Stimulated activated CD4-positive, alpha-beta T cell treated with anti-CD3 and anti-CD28 coated beads, Interleukin-2, amount 100 ng/mL, for 24 hours (primary cell): ENCODE measurements at places on chromosomes 2 and 18.

- no peak for DNase-seq
Observed at GRCh38 chr2:60821587-60822302, 59.6 kb upstream of the REL start.

GRCh38 chr2:48438266-48438665 lies 91.7 kb upstream of the STON1 start:
- DNase-seq = no peak

GRCh38 chr2:237152361-237152760 lies 66.7 kb downstream of the COPS8 start:
- no peak for DNase-seq

DNA sequence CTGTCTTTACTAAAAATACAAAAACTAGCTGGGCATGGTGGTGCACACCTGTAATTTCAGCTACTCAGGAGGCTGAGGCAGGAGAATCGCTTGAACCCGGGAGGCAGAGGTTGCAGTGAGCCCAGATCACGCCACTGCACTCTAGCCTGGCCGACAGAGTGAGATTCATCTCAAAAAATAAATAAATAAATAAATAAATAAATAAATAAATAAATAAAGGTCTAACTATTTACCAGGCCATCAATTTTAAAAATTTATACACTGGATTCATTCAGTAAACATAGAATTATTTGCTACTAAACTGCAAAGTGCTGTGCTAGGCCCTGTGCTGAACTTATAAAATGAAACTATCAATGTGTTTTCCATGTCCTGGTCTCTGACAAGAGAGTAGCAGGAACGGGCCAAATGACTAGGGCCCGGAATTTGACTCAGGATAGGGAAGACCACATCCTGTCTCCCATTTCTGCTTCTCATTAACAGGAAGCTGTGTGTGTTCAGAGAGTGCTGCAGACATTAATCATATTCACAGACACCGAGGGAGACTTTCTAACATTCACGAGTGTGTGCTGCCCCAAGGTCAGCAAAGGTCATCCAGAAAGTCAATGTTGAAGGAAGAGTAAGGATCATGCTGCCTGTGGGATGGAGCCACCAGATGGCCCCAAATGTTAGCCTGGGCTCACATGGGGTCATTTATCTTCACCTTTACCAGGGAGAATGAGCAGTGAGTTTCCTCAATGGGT lies 95.8 kb downstream of the SPP2 start:
- no peak for DNase-seq

- no peak for DNase-seq
Observed at GRCh38 chr2:179932786-179933185, 71.4 kb upstream of the ZNF385B start.

DNA sequence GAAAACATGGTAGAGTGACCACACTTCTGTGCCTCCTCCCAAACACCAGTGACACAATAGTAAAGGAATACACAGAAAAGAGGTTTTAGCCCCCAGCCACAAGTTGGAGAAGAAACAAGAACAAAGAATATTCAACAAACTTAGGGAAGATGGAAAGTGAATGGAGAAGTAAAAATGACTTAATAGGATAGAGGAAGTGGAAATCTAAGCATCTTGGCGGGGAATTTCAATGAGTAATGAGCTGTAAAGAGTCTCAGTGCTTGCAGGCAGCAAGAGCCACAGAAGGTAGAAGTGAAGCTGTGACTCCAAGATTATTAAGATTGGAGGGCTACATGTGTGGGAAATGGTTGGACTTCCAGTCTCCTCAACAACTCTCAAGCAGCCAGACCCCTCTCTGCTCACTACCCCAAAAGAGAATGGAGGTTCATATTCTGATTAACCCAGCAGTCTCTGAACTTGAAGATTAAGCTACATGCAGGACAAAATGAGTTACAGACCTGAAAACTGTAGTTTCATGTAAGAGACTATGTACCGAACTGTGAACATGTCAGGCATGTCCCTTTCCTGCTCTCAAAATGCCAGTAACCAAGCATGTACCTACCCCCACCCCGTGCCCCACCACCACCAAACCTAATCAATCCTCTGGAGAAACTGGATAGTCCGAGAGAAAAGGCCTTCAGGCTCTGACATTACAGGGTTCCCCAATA lies 16.9 kb upstream of the HNRNPLL start:
- DNase-seq = no peak

GRCh38 chr2:188601927-188602326 lies 310.3 kb downstream of the GULP1 start:
- no peak for DNase-seq

DNA sequence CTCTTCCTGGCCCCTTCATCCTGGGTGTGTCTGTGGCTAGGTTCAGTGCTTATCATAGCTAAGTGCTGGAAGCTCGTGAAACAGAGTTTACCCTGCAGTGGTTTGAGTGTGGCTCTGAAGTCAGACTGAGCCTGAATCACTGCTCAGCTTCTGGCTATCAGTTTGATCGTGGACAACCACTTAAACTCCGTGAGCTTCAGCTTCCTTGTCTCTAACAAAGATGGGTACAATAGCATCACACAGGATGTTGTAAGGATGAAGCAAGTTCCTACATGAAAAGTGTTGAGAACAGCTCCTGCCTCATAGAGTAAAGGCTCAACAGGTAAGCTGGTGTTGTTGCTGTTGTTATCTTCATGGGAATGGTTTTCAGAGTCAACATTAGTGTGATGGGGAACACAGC lies 210.3 kb downstream of the CLIP4 start:
- no peak for DNase-seq

DNA sequence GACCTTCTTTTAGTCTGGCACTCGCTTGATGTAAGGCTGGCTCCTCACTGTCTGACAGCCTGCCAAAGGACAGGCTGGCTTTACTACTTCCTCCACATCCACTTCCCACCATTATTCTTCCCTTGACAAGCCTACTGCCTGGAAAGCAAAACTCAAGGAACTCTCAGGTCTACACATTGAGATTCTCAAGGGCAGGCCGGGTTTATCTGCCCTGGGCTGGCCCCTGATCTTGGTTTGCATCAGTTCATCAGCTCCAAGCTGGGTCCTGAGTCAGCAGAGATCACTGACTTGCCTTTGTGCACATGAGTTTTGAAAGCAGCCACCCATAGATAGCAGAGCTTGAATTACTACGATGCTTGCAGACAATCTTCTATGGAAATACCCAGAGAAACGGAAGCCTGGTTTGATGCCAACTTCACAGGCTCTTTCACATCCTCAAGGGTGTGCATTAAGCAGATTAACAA lies 53.9 kb downstream of the KCTD18 start:
- DNase-seq = peak; percentile 22

- no peak for DNase-seq
Observed at GRCh38 chr2:72129681-72130340, 17.9 kb downstream of the CYP26B1 start.

- DNase-seq = no peak
Observed at GRCh38 chr2:50374711-50375110, 657.2 kb downstream of the NRXN1 start.

DNA sequence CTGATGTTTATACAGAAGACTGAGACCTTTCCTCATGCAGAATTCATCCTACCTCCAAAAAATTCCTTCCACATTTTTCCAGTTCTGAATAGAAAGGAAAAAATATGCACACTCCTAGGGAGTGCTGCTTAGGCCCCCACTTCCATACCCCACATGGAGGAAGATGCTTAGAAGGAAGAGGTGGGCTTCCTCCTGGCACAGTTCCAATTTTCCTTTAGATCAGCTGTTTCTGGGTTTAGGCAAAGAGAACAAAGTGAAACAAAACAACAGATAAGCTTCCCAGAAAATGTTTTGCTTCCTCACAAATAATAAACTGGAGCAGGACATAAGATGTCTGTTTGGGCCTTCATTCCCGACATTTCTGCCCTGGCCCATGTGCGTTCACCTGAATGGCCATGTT lies 172.6 kb downstream of the PRPF40A start:
- no peak for DNase-seq

GRCh38 chr2:110713513-110714362 lies 18.6 kb upstream of the ACOXL start:
- no peak for DNase-seq

DNA sequence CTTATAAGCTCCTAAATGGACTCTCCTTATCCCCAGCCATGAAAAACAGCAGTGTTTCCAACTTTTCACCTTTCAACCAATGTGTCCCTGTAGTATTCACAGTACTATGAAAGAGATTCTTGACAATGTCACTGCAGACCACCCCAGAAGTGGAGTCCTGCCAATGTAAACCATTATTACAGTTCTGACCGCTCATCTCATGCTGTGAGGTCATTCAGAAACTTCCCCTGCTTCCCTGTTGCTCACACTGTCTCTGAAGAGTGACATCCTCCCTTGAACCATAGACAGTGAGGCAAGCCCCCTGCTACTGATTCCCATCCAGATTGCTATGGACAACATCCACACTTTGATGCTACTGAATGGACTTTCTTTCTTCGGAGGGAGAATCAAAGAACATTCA lies 1523.7 kb upstream of the ACVR2A start:
- DNase-seq = no peak

- no peak for DNase-seq
Observed at GRCh38 chr2:46655551-46656436, 176.4 kb downstream of the TMEM247 start.

- DNase-seq = no peak
Observed at GRCh38 chr18:12895626-12896025, 11.6 kb upstream of the PTPN2 start.

GRCh38 chr2:232793271-232793670 lies 16.9 kb upstream of the KCNJ13 start:
- no peak for DNase-seq

DNA sequence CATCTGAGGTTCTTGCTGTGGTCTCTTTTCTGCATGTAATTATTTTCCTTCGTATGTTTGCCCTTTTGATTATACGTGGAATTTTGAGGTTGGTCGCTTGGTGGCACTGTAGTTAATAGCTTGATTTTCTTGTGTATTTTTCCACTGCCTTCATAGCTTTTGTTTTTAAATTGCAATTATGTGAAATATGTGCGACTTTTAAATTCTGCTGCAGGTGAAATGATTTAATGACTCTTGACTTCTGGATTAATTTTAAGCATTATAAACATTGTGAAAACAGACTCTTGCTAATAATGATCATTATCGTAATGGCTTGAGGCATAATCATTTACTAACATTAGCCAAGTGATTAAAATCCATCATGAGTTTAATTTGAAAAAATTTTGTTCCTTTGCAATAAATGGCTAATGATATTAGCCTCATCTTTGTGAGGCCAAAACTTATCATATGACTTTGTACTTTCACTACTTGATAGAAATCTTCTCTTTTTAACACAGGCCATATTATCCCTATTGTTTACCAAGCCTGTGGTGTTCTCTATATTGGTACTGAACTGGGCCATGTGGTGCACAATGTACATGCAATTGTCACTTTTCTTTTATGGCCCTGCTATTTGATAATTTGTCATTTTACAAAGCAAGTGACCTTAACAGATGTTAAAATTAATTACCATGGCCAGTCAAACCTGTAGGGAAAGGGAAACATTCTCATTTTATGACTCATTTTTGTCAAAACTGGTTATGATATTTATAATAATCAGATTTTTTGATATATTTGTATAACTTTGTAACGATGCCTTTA lies 62.8 kb upstream of the NEUROD1 start:
- DNase-seq = peak; percentile 34

DNA sequence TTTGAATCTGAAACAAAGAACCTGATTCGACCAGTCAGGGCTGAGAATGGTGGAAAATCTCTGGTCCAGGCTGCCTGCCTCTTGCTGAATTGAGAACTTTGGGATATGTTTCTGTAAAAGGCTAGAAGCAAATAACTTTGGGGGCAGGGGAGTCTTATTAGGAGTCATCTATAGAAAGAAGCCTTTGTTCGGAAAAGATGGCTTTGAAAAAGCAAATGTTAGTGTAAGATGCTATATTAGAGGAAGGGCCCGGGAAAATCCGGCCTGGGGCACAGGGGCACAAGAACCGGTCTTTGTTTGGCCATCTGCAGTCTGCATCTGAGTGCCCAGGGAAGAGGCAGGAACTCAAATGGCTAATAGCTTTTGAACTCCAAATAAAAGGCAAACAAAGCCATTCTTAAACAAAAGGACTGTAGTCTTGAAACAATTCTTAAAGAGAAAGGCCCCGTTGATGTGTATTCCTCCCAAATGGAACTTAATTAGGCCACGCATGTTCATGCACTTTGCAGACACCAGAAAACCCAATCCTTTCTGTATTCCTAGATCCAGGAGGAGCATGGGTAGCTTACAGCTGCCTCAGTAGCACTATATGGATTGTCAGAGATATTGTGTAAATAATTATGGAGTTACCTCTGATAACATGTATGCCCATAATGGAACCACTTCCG lies 180.0 kb upstream of the ARL4C start:
- DNase-seq = no peak

- no peak for DNase-seq
Observed at GRCh38 chr2:235497096-235497495, 3.3 kb downstream of the AGAP1 start.

- DNase-seq = no peak
Observed at GRCh38 chr18:7940971-7941370, 373.9 kb downstream of the PTPRM start.

- DNase-seq = no peak
Observed at GRCh38 chr2:39068299-39069135, 52.3 kb downstream of the SOS1 start.

- DNase-seq = no peak
Observed at GRCh38 chr2:88123164-88123974, 4.5 kb downstream of the FABP1 start.

- peak; percentile 57 for DNase-seq
Observed at GRCh38 chr18:69469444-69469919, 68.8 kb downstream of the DOK6 start.

DNA sequence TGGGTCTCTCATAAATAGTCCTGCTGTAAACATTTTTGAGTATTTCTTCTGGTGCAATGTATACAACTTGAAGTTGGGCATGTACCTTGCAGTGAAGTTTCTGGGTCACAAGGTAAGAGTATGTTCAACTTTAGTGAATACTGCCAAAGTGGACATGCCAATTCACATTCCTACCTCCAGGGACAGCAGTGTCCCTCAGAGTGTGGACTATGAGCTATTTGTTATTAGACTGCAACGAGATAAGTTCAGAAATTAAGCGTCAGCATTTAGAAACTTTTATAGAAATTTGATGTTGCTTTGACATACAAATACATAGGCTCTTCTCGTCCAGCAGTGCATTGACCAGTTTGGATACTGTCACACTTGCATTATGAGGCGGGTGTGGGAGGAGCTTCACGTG lies 7.2 kb upstream of the ACKR3 start:
- DNase-seq = no peak

DNA sequence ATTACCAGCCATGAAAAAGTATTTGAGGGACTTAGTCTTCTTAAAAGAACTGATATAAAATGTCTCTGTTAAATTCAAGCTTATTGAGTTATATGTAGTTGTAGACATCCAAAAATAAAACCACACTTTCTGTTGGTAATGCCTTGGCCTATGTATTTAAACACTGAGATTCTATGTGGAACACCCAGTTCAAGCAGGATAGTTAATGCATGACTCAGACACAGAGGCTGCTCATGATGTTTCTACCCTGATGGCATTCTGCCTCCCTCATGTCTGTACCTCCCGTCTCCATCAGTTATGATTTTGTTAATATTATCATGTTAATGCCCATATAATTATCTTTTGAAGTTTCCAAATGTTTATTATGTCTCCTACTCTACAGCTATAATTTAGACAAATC lies 164.5 kb downstream of the XIRP2 start:
- no peak for DNase-seq

- no peak for DNase-seq
Observed at GRCh38 chr2:179817181-179817841, 44.1 kb downstream of the ZNF385B start.

- DNase-seq = peak; percentile 29
Observed at GRCh38 chr2:61178603-61179545, 16.9 kb downstream of the C2orf74 start.

GRCh38 chr2:136328207-136328795 lies 210.4 kb upstream of the CXCR4 start:
- no peak for DNase-seq

- DNase-seq = no peak
Observed at GRCh38 chr2:202786842-202787241, 84.7 kb downstream of the ICA1L start.
